ENCODE measurements at places on chromosomes 16 and 17.

GRCh38 chr17:45433159-45433535 is 477 bp upstream of the ARHGAP27 start:
- DNase-seq, result no peak

DNA sequence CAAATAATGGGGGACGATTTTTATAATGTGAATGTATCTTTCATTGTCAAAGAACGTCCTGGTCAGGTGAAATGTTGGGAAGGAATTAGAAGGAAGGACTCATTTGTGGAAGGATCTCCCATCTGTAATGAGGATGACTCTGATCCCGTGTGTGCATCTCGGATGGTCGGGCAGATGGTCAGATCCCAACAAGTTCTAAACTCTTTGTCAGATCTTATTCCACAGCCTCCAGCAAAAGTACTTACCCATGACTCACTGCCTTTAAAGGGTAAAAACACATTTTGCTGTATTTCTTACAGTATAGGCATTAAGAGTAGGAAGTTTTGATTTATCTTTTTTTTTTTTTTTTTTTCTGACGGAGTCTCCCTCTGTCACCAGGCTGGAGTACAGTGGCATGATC is 539 bp upstream of the KRTAP4-8 start:
- no peak for DNase-seq

DNA sequence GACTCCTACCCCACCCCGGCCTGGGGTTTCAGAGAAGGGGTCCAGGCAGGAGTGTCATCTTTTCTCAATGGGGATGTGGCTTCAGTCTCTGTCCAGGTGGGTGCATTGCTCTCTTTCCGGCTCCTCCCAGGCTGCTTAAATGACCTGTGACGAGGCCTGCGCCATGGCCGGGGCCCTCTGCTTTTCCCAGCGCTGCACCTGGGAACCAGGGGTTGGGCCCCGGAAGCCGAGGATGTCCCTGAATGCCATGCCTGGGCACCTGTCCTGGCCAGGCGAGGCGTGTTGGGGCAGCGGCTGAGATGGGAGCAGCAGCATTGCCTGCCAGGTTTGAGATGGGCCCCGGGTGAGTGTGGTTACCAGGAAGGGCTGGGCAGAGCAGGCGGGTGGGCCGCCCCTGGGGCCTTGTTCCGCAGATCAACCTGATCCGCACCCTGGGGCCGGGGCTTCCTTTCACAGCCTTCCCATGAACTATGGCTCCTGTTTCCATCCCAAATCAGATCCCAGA is 147.4 kb downstream of the SEC14L1 start:
- no peak for DNase-seq

- no peak for DNase-seq
Measured at GRCh38 chr16:24723663-24724062, 5.8 kb upstream of the TNRC6A start.

- DNase-seq, result no peak
Measured at GRCh38 chr17:57721967-57722703, 23.0 kb downstream of the CCDC182 start.

DNA sequence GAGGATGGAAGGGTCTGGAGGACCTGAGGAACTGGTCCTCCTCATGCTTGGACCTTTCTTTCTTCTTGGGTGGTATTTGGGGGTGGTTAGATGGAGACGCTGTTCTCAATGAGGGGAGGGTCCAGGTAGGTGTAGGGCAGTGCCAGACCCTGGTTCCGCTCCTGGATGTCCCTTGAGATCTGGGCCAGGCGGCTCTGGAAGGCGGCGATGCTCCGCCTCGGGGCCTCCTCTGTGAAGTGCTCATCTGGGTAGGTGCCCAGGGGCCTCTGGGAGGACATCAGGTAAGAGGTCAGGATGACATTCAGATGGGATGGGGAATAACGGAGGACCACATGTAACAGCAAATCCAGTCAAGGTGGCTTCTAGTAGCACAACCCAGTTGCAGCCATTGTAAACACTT is 9.0 kb upstream of the ALOX12B start:
- no peak for DNase-seq

DNA sequence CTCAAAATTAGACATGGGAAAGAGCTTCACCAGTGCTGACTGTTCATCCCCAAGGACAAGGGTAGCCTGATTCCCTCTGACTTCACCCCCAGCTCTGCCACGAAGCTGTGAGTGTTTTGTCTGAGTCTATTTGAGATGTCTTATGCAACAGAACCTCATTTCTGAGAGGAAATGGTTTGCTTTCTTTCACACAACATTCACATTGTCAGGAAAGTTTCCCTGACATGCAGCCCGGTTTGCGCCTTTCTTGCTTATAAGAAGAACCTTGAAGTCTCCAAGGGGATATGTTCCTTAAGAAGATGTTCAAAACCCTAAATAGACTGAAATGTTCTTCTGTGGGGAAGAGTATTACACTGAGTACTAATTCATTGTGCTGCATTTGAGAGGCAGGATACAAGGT is 300.5 kb upstream of the CCL2 start:
- DNase-seq, result no peak
